Mesenchymal stem cell (in vitro differentiated cells and primary cell): ENCODE measurements at places on chromosomes 4 and X.

DNA sequence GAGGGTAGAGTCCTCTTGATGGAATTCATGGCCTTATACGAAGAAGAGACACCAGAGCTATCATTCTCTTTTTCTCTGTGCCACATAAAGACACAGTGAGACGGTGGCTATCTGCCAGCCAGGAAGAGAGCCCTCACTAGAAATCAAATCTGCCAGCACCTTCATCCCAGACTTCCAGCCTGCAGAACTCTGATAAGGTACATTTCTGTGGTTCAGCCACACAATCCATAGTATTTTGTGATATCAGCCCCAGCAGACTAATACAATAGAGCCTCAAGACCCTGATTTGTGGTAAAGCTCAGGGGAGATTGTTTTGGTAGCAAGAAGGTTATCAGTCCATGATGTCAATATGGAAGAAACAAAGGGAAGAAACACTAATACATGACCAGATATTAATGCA lies 1213.2 kb downstream of the NLGN4X start:
- DNase-seq, result no peak

- DNase-seq, result no peak
These were observed 71.3 kb downstream of the PRPS1 start for GRCh38 chrX:107699616-107700015.

- DNase-seq, result no peak
These were observed 106.7 kb downstream of the KIT start for GRCh38 chr4:54764476-54764875.

DNA sequence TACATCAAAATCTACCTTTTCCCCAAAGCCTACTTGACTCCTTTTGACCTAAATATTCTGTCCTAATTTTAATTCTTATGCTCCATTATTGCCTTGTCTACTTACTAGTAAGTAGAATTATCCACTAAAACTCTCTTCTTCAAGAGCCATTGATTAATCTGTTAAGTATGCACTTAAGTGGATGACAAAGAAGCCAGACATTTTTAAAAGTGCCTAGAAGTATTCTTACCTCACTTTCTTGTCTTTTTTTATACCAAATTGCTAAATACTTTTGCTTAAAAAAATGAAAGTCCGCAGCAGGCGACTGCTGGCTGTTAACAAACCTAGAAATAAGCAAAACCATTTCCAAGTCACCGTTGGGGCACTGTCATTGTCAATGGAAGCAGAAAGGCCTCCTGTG lies 20.1 kb upstream of the FRMPD4 start:
- peak; percentile 14 for DNase-seq

GRCh38 chrX:78019586-78020483 lies 50.4 kb upstream of the PGAM4 start:
- DNase-seq, result no peak

GRCh38 chr4:9832640-9833039 lies 51.2 kb downstream of the DRD5 start:
- DNase-seq, result no peak

- no peak for DNase-seq
These were observed 83.4 kb downstream of the MSN start for GRCh38 chrX:65750674-65751469.

DNA sequence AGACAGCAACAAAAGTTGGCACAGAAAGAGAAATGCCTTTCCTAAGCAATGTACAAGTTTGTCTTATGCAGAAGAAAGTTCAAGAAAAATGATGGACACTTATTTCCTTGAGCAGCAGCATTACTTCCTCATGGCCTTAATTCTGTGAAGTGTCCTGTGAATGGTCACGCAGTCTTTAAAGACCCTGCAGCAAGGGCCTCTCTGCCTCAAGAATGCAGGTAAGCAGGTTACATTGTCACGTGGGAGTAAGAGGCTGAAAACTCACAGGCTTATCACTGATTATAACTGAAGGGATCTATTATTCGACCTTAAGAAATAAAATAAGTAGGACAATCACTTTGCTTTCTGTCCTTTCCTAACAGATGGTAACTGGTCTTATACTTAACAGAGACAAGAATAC lies 109.1 kb downstream of the ATP8A1 start:
- no peak for DNase-seq

- peak; percentile 31 for DNase-seq
These were observed 30.6 kb downstream of the LONRF3 start for GRCh38 chrX:119004920-119005524.

DNA sequence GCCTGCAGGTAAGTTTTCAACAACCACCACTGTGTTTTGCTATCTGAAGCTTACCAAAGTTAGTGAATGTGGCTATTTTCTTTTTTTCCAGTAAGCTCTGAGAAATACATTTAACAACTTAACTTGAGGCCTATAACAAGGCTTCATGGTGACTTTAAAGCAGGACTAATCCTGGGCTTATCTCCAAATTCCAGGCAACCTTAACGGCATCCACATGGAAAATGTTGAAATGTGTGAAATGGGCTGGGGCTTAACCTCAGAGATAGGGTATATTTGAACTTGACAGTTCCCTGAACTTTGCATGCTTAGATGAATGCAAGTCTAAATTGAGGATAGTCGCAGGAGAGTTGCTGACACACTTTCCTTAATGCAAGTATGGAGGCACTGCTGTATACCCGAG lies 539.2 kb downstream of the GALNTL6 start:
- no peak for DNase-seq

GRCh38 chrX:71454222-71454621 lies 78.7 kb upstream of the OGT start:
- peak; percentile 9 for DNase-seq

DNA sequence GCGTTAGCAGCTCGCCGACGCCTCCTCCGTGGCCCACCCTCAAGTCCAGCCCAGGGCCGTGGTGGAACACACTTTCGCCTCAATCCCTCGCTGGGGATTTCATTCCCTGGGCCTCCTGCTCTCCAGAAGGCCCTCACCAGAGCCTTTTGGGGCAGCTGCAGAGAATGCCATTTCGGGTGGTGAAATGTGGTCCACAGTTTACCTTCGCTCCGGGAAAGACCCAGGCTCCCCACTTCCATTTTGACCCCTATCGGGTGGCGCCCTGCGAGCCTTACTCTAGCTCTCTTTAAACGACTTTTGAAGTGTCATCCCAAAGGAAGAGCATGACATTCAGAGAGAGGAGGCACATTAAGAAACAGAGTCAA lies 496 bp downstream of the SH2D1A start:
- DNase-seq, result no peak

- DNase-seq, result peak; percentile 37
These were observed 227.6 kb upstream of the HDX start for GRCh38 chrX:84729809-84730208.

DNA sequence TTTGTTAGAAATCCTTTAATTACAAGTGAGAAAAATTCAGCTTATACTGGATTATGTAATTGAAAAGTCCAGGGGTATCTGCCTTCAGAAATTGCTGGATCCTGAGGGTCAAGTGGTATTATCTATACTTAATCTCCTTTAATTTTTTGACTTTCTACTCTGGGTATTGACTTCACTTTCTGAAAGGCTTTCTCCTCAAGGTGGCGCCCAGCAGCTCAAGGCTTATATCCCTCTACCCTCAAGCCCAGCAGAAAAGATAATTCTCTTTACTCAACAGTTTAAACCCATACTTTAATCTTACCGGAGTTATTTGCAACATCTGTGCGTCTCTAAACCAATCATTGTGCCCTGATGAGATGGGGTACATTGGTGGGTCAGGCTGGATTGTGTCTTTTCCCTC lies 129.5 kb downstream of the LARP7 start:
- peak; percentile 40 for DNase-seq

- DNase-seq, result no peak
These were observed 697.3 kb downstream of the CCSER1 start for GRCh38 chr4:90824266-90825150.

GRCh38 chr4:54527532-54527931 lies 130.2 kb upstream of the KIT start:
- no peak for DNase-seq

- peak; percentile 68 for DNase-seq
These were observed at the start of gene SRPX for GRCh38 chrX:38220415-38221390. Gene SRPX, minus strand, starts transcription at chrX:38220871. Its CDS starts 79 bp downstream, at chrX:38220792.

- DNase-seq, result no peak
These were observed at the start of gene DTHD1 for GRCh38 chr4:36281384-36282106. Gene DTHD1, plus strand, starts transcription at chr4:36281616. Its CDS starts 143 bp downstream, at chr4:36281759.

GRCh38 chrX:7272346-7272745 lies 124.4 kb upstream of the PUDP start:
- peak; percentile 10 for DNase-seq

DNA sequence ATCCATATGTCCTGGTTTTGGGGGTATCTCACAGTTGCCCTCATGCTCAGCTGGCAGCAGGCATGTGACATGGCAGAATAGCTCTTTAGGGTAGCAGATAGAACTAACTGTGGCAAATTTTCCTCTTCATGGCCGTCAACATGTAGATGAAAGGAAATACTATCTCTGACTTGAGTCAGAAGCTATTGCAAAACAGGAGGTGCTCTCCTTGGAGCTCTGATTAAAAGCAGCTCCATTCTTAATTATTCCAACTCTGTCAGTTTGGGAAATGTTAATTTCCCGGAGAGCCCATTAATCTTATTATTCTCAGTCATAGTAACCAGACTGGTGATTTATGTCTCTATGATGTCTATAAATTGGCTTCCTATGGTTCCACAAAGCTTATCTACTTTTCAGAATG lies 18.2 kb downstream of the IL13RA1 start:
- no peak for DNase-seq

DNA sequence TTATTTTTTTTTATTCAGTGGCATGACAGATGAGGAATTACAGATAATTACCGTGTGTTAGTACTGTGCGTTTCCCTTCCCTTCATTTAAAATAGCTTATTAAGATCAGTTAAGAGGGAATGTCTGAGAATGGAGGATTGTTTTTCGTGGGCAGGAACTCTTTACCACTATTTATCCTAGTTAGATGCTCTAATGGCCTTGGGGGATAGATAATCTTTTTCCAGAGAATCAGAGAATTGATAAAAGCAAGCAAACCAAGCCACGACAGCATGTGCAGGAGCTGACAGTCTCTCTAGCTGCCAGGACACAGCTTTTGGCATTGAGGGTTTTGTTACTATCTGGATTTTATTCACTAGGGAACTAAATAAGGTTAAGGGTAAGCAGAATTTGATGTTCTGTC lies 128.7 kb downstream of the DCLK2 start:
- no peak for DNase-seq

- DNase-seq, result no peak
These were observed 229.1 kb downstream of the PALLD start for GRCh38 chr4:168725930-168726329.

GRCh38 chrX:31551913-31552312 lies 480.1 kb upstream of the FTHL17 start:
- DNase-seq, result peak; percentile 43

DNA sequence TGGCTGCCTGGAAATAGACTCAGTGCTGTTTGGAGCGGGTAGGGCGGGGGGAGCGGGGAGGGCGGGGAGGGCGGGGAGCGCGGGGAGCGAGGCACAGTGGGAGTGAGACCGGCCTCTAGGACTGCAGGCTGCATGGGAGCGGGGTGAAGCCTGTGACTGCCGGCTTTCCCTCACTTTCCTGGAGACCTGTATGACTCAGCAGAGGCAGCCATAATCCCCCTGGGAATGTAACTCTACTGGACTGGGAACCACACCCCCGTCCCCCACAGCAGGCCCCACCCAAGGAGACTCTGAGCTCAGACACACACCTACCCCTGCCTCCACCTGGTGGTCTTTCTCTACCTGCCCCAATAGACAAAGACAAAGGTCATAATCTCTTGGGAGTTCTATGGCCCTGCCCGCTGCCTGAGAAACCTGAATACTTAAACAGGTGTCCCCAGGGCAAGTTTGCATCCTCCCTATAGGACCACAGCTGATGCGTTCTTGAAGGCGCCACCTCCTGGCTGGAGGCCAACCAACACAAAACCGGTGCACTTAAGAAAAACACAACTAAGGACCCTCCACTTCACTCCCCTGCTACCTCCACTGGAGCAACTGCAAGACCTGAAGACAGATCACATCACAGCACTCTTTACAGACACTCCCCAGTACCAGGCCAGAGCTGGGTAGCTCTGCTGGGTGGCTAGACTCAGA lies 18.0 kb downstream of the HDAC8 start:
- peak; percentile 18 for DNase-seq

DNA sequence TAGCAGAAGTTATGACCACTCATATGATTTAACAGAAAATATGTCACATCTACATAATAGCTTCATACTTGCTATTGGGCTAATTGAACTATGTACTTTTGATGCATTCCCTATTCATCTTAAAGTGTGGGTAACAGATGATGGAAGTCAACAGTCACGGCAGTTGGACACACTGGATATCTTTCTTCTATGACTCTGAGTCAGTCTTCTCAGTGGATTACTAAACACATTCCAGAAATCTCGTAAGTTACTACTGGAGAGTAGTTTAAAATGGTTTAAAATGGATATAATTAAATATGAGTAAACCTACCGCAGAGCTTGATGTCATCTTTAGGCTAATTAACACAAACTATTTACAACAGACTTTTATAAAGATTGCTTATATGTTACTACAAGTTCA lies 30.1 kb upstream of the CFAP299 start:
- DNase-seq, result peak; percentile 25

- DNase-seq, result no peak
These were observed 326.2 kb upstream of the SLIT2 start for GRCh38 chr4:19925516-19925915.

DNA sequence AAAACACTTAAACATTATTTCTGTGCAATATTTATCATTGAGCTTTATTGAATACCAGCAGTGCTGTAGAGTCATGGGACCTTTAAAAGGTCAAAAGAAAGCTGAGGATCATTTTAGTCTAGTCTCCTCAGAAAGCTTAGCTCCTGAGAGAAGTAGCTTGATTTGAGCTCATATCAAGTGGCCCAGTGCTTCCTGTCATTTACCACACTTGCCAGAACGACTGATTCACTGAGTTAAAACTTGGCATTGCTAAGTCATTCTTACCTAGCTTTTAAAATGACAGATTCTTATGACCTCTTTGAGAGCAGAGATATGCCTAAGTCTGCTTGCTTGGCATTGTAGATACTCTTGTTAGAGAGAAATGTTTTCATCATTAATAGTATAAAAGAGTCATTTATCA lies 15.2 kb downstream of the SEPTIN11 start:
- no peak for DNase-seq

DNA sequence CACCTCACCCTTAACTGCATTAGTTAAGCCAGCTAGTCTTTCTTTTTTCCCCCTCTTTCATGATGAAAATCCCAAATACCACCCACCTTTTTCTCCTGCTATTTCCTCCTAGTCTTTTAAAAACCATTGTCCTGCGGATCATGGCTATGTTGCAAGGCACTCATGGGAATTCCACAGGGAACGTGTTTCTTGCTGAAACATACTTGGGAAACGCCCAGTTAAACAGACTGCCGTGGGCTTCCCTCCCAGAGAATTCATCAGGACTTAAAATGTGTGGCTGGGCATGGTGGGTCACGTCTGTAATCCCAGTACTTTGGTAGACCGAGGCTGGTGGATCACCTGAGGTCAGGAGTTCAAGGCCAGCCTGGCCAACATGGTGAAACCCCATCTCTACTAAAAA lies 32.2 kb downstream of the XG start:
- no peak for DNase-seq
